ENCODE measurements at places on chromosomes 13 and 19.

- DNase-seq = no peak
Observed at GRCh38 chr13:29953542-29953941, 103.1 kb upstream of the UBL3 start.

GRCh38 chr19:37983916-37984315 lies 76.9 kb downstream of the SIPA1L3 start:
- DNase-seq = no peak

GRCh38 chr19:30076751-30077670 lies 135.0 kb downstream of the URI1 start:
- DNase-seq = no peak

GRCh38 chr19:44990459-44990858 lies 10.8 kb upstream of the RELB start:
- DNase-seq = no peak

- no peak for DNase-seq
Observed at GRCh38 chr13:31914843-31915242, 116.7 kb upstream of the FRY start.

- DNase-seq = no peak
Observed at GRCh38 chr19:11168568-11168967, 13.0 kb upstream of the SPC24 start.

GRCh38 chr19:38433268-38433733 lies at the start of gene RYR1:
RYR1 (plus strand) TSS chr19:38433691; CDS start chr19:38433830, 139 bp downstream.
- DNase-seq = no peak

DNA sequence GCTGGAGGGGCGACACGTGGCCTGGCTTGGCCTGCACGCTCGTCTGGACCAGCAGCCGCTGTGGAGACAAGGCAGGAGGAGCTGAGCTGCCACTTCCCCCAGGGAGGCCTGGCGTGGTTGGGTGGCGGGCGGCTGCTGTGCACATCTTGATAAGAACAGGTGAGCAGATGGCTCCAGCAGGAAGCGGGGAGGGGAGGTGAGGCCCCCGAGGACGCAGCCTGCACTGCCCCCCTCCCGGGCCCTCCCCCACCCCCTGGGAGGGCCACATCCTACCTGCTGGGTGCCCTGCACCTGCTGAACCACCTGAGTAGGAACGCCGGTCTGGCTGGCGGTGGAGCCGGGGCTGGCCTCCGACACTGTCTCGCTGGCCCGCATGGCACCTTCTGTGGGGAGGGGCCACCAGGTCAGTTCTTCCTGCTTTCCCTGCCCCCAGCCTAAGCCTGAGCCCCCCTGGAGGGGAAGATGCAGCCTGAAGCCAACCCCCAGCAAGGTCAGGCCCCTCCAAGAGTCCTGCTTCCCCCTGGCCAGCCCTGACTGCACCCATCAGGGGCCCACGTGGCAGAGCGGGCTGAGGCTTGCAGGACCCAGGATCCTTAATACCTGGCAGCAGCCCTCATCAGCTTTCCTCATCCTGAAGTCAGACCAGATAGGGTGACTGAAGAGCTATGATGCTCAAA lies 22.8 kb downstream of the RFX1 start:
- peak; percentile 26 for DNase-seq
